GM13976 (cell line): ENCODE measurements at places on chromosomes 1 and 21.
A peak's percentile ranks its signal among the peaks of the same experiment; 100 is the strongest.

DNA sequence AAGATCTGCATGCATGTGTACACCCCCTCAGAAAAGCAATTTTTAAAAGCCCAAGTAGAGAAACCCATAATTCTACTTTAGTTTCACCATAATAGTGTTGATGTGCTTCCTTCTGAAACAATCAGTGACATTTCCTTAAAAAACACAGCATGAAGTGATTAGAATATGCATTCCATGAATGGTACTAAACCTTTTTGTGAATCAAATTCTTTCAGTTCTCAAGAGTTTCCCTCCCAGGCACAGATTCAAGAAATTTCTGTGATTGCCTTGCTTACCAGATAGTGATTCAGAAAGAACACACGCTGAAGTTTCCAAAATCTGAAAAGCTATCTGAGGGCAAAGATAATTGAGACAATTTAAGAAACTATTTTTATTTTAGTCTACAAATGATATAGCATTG, 136.4 kb upstream of the ADGRL2 start:
- no peak for DNase-seq

DNA sequence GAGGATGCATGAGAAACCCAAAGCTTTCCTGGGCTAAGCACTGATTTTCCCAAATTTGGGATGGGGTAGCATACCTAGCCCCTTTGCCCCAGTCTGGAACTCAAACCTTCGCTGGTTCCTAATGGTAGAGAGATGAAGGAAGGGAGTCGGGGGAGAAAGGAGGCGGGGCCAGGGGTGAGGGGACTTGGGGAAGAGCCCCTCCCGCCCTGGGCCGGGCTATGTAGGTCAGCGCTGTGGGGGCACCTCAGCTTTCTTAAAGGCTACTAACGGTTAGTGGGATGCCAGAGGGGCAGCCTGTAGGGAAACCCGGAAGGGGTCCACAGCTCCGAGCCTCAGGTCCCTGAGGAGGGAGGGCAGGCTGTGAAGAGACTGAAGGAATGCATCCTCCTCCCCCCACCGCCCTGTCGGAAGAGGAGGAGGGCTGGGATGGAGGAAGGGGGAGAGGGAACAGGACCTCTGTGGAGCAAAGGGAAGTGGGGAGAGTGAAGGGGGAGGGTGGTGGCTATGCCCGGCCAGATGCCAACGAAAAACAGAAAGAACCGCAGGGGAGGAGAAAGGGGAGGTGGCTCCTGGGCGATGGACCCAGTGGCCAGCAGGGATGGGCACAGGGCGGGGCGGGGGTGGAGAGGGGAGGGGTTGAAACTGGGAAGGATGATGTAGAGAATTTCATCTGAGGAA, 1.3 kb downstream of the CADM3 start:
- peak; percentile 11 for DNase-seq

DNA sequence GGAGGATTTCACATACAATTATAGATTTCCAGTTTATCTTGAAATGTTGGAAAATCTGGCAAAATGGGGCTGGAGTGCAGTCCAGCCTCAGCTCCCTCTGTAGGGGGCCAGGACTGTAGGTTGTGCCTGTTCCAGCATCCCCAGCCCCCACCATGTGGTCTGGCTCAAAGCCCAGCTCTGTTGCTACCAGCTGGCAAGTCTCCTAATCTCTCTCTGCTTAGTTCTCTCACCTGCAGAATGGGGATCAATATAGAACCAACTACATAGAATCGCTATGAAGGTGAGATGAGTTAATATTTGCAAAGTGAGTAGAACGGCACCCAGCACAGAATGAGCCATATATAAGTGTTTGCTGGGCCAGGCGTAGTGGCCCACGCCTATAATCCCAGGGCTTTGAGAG, 50.0 kb upstream of the TARDBP start:
- DNase-seq = no peak

DNA sequence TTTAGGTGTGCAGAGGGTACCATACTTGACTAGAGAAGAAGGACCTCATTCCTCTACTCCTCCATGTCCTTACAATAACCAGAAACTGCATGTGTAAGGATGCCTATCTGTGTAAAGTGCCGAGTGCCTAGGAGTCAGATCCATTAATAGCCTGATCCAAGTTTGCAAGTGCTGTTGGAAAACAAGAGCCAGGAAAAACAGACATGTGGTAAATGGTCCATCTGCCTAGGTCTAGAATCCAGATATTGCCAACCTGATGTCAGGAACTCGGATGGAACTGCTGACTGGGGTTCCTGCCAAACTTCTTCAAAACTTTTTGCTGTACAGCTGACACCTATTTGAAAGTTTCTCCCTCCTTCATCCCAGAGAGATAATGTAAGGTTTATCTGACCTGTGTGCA, 239.4 kb upstream of the CAMK1G start:
- DNase-seq = no peak

DNA sequence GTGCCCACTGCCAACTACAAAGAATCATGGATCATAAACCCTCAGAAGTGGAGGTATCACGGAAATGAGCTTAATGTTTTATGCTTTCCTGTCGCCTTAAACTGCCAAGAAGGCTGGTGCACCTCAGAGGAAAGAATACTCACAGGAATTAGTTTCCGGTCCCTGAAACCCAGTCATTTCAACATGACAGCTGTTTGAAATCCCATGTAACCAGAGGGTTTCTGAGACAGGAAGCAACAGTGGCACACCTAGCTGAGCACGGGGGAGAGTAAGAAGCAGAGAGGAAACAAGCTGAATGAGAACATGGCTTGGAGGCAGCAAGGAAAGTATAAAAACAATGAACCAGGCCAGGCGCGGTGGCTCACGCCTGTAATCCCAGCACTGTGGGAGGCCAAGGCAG, 3.9 kb downstream of the JAK1 start:
- peak; percentile 22 for DNase-seq

DNA sequence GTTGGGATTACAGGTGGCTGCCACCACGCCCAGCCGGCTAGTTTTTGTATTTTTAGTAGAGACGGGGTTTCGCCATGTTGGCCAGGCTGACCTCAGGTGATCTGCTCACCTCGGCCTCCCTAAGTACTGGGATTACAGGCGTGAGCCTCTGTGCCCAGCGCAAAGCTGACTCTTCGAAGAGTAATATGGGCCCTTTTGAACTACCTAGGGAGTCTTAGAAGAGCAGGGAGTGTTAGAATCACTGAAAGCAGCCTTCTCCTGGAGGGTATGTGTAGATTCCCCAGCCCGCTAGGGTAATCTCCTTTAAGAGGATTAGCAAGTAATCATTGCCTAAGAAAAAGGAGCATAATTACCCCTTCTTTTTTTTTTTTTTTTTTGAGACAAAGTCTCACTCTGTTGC, 6.5 kb upstream of the MAST2 start:
- no peak for DNase-seq

DNA sequence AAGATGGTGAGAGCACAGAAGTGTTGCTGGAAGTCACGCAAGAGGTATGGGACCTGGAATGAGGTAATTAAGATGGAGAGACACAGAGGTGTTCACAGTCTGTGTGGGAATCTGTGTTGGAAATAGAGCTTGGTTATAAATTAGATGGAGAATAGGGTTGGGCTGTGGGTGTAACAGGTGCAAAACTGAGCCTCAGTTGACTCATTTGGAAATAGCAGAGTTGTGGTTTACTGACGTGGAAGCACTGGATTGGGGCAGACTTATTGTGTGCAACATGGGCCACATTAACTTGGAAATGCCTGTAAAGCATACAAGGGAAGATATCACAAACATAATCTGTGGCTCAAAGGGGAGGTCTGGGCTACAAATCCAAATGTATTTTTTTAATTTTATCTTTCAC, 13.0 kb downstream of the CAMSAP2 start:
- peak; percentile 35 for DNase-seq

- DNase-seq = no peak
These were observed 116.3 kb upstream of the CACYBP start for GRCh38 chr1:174883409-174883808.

GRCh38 chr1:118928739-118929554, 59.2 kb downstream of the TBX15 start:
- peak; percentile 6 for DNase-seq

GRCh38 chr1:207039380-207040180, 7.0 kb upstream of the C1orf116 start:
- no peak for DNase-seq

- no peak for DNase-seq
These were observed 31.9 kb downstream of the UMODL1 start for GRCh38 chr21:42102991-42103390.

DNA sequence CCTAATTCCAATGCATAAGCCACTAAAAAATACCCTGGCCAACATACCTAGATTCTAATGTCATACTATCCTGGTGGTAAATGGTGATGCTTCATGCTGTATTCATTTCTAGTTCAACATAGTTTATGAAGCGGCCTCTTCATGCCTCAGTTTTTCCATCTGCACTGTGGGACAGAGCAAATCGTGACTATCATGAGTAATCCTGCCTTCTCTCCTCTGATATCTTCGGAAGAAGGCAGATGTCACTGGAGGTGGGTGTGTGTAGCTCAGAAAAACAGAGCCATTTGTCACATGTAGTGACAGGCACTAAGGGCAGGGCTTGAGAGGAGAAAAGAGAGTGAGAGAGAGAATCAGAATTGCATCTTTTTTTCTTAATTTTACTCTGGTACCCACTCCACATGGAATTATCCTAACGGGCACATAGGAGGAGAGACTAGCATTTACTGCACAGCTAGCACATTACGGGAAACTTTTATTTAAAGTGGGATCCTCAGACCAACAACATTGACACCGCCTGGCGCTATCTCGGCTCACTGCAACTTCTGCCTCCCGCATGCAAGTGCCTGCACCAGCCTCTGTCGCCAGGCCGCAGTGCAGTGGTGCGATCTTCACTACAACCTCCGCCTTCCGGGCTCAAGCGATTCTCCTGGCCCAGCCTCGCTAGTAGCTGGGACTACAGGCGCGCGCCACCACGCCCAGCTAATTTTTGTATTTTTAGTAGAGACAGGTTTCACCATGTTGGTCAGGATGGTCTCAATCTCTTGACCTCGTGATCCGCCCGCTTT, 78.4 kb upstream of the KCNA3 start:
- no peak for DNase-seq

- no peak for DNase-seq
These were observed 46.2 kb upstream of the COL24A1 start for GRCh38 chr1:86202552-86203340.

GRCh38 chr1:196516373-196516772, 91.9 kb downstream of the KCNT2 start:
- no peak for DNase-seq

- DNase-seq = no peak
These were observed 2.7 kb upstream of the OR10J4 start for GRCh38 chr1:159429074-159429861.

- DNase-seq = no peak
These were observed 72.5 kb downstream of the FOXD2 start for GRCh38 chr1:47510282-47510811.

GRCh38 chr1:40668769-40669525, 3.5 kb upstream of the RIMS3 start:
- DNase-seq = peak; percentile 88

- DNase-seq = no peak
These were observed 73.6 kb upstream of the LYST start for GRCh38 chr1:235940285-235940684.

- DNase-seq = no peak
These were observed 40.0 kb upstream of the USP1 start for GRCh38 chr1:62396871-62397270.

DNA sequence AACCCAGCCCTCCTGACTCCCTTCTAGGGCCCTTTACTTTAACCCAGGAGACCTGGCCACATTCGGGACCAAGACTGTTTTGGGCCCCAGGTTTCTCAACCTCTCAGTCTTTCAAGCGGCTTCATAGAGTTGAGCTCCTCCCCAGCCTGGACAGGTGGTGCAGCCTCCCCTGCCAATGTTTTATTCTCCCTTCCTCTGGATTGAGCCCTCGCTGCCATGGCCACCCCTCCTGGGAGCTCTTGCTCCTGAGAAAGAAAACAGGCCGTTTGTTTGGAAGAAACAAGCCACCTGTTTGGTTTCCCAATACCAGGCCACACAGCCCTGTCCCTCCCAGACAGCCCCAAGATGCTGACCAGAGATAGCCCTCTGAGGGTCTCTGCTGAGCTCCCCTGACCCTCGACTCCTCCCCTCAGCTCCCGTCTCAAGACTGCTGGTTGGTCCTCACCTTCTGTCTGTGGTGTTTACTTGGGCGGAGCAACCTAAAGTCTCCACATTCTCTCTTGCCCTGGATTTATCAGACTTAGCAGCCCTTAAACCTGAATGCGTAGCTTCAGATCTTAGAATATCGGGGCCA, 3.3 kb downstream of the TMEM51 start:
- DNase-seq = no peak

- DNase-seq = peak; percentile 84
These were observed 610 bp upstream of the HES4 start for GRCh38 chr1:1000357-1001056.

GRCh38 chr1:36909946-36910725, 124.2 kb downstream of the GRIK3 start:
- peak; percentile 20 for DNase-seq

- no peak for DNase-seq
These were observed 319.7 kb downstream of the MATN1 start for GRCh38 chr1:30403726-30404125.

GRCh38 chr1:226083302-226084101, 21.0 kb downstream of the H3-3A start:
- DNase-seq = peak; percentile 99

DNA sequence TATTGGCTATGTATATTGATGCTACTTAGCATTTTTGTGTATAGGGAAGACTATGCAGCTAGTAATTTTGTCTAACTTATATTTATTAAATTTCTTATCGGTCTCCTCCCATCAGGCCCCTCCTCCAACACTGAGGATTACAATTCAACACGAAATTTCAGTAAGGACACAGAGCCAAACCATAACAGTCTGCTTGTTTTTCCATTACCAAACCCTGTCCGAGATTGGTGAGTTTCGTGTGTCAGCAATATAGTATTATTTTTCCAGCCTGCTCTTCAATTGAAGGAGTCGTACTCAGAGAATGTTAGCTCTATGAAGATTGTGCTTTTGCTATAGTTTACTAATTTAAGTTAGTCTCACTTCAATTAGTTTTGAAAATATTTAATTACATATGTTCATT, 1495.3 kb downstream of the MRPL39 start:
- no peak for DNase-seq

DNA sequence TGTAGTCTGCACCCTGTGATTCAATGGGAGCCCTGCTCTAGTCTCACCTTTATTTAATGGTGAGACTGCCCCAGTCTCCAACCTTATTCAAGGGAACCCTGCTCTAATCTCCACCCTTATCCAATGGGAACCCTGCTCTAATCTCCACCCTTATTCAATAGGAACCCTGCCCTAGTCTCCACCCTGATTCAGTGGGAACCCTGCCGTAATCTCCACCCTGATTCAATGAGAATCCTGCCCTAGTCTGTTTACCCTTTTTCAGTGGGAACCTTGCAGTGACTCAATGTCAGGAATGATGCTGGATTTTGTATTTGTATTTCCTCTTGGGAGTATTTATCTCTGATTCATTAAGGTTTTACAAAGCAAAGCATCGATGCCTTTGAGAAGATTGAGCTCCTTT, 39.5 kb downstream of the TRPM2 start:
- DNase-seq = peak; percentile 11

- DNase-seq = no peak
These were observed 44.6 kb upstream of the CNN3 start for GRCh38 chr1:94971491-94971924.
